Endothelial cell of umbilical vein (primary cell): ENCODE measurements at places on chromosomes 12 and 14. TPM values are rescaled to one million over a fixed set of nuclear protein-coding genes. Genes with fewer than 3 reads are reported as not detected.

DNA sequence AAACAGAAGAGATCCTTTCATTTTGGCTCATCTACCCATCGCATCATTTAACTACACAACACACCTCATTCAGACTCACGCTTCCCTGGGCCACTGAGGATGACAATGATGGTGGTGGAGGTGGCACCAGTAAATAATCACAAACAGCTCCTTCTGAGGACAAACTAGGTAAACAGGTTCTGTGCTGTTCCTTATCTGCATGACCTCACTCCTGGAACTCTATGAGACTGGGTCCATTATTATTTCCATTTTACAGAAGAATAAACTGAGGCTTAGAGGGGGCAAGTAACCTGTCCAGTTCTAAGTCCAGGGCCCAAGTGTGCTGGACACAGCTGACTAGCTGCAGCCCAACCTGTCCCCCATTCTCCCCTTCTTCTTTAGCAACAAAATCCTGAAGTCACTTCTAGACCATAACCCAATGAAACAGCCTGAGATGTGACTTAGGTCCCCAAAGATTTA lies 50.4 kb downstream of the ITPK1 start:
- no peak overlapping the region for H3K27ac ChIP-seq
- H3K27me3 ChIP-seq: no peaks in the 10 kb centered on the region
- H3K4me1 ChIP-seq: no peaks in the 10 kb centered on the region
- no peak for DNase-seq
- H3K4me3 ChIP-seq: no peak overlapping the region
- no peaks in the 10 kb centered on the region for H3K36me3 ChIP-seq

DNA sequence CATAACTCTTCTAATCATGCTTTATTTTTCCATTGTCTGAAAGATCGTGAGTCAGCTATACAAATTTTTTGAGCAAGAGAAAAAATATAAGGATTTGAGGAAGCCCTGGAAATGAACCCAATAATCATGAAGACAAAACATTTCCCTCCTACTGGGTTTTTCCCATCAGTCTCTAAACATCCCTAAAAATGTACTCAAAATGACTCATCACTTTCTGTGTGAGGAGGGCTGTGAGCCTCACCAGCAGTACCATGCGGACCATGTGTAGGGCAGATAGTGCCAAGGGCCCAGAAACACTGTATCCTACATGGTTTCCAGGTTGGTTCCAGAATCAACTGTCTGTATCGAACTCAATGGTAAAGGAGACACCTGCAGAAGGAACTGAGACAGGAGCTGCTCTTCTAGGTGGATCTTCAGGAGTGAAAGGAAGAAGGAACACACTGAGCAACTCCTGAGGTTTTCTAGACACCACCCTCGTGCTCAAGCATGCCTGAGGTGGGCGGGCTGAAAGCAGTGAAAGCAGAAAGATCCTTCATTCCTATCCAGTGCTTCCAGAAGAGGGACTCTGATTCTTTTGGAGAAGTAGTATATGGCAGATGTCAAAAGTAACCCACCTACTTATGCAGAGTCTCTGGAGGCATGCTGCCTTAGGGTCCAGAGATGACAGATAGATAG lies 48.6 kb upstream of the RHOJ start:
- DNase-seq: peak; percentile 96
- peak overlapping the region; percentile 62 for H3K27ac ChIP-seq
- H3K27me3 ChIP-seq: no peaks in the 10 kb centered on the region
- H3K36me3 ChIP-seq: no peaks in the 10 kb centered on the region

DNA sequence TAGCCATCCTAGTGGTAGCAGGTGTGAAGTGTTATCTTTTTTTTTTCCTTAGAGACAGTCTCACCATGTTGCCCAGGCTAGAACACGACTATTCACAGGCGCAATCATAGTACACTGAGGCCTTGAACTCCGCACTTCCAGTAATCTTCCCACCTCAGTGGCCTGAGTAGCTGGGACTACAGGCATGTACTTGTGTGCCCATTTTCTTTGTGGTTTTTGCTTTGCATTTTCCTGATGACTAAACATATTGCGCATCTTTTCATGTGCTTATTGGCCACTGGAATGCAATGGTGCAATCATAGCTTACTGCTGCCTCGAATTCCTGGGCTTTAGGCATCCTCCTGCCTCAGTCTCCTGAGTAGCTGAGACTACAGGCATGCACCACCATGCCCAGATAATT lies 33.3 kb upstream of the GCH1 start:
- no peak for DNase-seq
- H3K4me3 ChIP-seq: no peak overlapping the region
- H3K27ac ChIP-seq: no peak overlapping the region

TBC1D30 gene
- total RNA-seq: 4.4 and 7.4 TPM in 2 replicates

- H3K27ac ChIP-seq: no peak overlapping the region
- no peak overlapping the region for H3K4me3 ChIP-seq
- no peaks in the 10 kb centered on the region for H3K4me1 ChIP-seq
- DNase-seq: no peak
- H3K27me3 ChIP-seq: no peaks in the 10 kb centered on the region
These were observed 33.3 kb downstream of the TTC7B start for GRCh38 chr14:90782892-90783291.

- H3K36me3 ChIP-seq: peaks cover 14% of the 10 kb centered on the region
- no peak overlapping the region for H3K27ac ChIP-seq
- peaks cover 18% of the 10 kb centered on the region for H3K4me1 ChIP-seq
These were observed 4.1 kb downstream of the TUBA1B start for GRCh38 chr12:49126852-49127763.

DLGAP5 gene
- total RNA-seq: 83.2 and 83.5 TPM in 2 replicates

- no peak for DNase-seq
- no peaks in the 10 kb centered on the region for H3K27me3 ChIP-seq
- no peaks in the 10 kb centered on the region for H3K36me3 ChIP-seq
- no peak overlapping the region for H3K4me3 ChIP-seq
- no peak overlapping the region for H3K27ac ChIP-seq
These were observed 163.0 kb downstream of the PTCSC3 start for GRCh38 chr14:36013483-36013882.
